ENCODE measurements at places on chromosomes 5 and 9. TPM values are rescaled to one million over a fixed set of nuclear protein-coding genes. Genes with fewer than 3 reads are reported as not detected.

The QSOX2 gene
- 28.8 TPM for total RNA-seq

The ARL14EPL gene
- 0.07 TPM for total RNA-seq

The SLCO6A1 gene
- total RNA-seq, result not detected

The COL27A1 gene
- 15.5 TPM for total RNA-seq

The CARD6 gene
- total RNA-seq, result 4.2 TPM

The DMRT3 gene
- not detected for total RNA-seq

The PLK2 gene
- total RNA-seq, result 95.9 TPM

The EPB41L4B gene
- 9.5 TPM for total RNA-seq

The SGCD gene
- 3.7 TPM for total RNA-seq

The SLC34A1 gene
- total RNA-seq, result not detected

The MAMDC2 gene
- total RNA-seq, result 0.25 TPM

The STING1 gene
- total RNA-seq, result 1.2 TPM

The FAM153A gene
- total RNA-seq, result not detected

The RASGRF2 gene
- total RNA-seq, result 2.1 TPM

The TTC33 gene
- total RNA-seq, result 10.9 TPM

The ENTPD2 gene
- 1.2 TPM for total RNA-seq

The PCDHB8 gene
- 0.42 TPM for total RNA-seq

The RMND5B gene
- total RNA-seq, result 30.4 TPM

The IFNK gene
- total RNA-seq, result not detected

The WWC1 gene
- 92.8 TPM for total RNA-seq

The PAM gene
- 19.5 TPM for total RNA-seq

The RNF183 gene
- not detected for total RNA-seq

The SPATA31C1 gene
- not detected for total RNA-seq

The DBH gene
- not detected for total RNA-seq

The LHX3 gene
- 0.12 TPM for total RNA-seq

The CDX1 gene
- not detected for total RNA-seq

The GABRA1 gene
- not detected for total RNA-seq

The BAAT gene
- 0.58 TPM for total RNA-seq

The MRPL50 gene
- 16.0 TPM for total RNA-seq

The SLC22A4 gene
- total RNA-seq, result 3.9 TPM

The MSX2 gene
- 6.4 TPM for total RNA-seq

Data from A549 treated with CpdA at 1 μM for 4 hours (cell line).